Caudate nucleus (tissue), 63 donors: ENCODE measurements at places on chromosomes 5 and 9.

DNA sequence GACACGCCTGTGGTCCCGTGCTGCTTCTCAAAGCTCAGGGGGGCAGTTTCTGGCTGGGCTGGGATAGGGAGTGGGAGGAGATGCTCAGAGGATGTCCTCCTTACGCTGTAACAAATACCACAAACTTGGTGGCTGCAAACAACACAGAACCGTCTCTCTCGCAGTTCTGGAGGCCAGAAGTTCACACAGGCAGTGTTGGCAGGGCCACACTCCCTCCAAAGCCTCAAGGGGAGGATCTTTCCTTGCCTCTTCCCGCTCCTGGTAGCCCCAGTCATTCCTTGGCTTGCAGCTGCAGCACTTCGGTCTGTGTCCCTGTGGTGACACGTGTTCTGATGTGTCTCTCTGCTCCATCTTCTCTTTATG lies 10.4 kb upstream of the ORM1 start:
- DNase-seq = no peak

DNA sequence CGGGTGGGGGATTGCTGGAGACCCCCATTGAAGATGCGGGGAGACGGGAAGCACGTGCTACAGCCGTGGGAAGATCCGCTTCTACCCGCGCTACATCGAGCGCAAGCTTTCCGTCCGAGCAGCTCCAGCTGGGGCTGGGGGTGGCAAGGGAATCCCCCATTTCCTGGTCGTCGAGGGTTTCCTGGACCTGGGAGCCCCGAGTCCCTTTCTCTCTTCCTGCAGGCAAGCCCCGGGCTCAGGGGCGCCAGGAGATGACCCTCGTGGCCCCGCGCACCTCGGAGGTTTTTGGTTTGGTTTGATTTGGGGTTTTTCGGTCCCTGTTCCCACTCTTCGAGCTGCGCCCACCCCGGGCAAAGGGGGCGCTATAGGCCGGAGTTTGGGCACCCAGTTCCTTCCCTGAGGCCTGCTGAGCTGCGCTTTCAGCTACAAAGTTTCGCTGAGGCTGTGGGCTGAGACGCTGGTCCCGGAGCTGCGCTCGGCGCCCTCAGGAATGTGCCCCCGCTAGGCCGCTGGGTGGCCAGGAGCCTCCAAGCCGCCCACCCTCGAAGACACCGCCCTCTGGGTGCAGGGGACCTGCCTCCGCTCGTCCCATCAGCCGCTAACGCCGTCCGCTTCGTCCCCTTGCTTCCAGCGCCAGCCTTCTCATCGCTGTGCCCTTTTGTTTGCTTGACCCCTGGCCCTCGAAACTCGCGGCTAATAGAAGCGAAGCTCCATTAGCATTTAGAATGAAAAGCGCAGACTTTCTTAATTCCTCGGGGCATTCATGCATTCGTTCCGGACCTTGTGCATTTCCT lies 2.9 kb downstream of the NR4A3 start:
- DNase-seq = no peak

DNA sequence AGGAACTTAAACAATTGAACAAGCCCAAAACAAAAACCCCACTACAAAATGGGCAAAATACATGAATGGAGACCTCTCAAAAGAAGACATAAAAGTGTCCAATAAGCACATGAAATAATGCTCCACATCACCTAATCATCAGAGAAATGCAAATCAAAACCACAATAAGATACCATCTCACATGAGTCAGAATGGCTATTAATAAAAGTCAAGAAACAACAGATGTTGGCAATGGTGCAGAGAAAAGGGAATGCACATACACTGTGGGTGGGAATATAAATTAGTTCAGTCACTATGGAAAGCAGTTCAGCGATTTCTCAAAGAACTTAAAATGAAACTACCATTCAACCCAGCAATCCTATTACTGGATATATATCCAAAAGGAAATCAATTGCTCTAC lies 337.4 kb upstream of the GRIA1 start:
- no peak for DNase-seq

DNA sequence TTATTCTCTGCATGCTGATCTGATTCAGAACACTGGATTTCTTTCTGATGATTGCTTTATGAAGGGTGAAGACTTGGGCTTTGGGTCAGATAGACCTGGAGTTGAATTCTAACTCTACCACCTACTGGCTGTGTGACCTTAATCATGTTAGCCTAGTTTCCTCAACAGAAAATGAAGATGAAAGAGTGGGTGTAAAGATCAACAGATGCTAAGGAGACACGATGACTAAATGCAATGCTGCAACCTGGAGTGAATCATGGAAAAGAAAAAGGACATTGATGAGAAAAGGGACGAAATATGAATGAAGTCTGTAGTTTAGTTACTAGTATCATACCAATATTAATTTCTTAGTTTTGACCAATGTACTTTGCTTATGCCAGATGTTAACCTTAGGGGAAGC lies 27.8 kb upstream of the DENND1A start:
- no peak for DNase-seq

DNA sequence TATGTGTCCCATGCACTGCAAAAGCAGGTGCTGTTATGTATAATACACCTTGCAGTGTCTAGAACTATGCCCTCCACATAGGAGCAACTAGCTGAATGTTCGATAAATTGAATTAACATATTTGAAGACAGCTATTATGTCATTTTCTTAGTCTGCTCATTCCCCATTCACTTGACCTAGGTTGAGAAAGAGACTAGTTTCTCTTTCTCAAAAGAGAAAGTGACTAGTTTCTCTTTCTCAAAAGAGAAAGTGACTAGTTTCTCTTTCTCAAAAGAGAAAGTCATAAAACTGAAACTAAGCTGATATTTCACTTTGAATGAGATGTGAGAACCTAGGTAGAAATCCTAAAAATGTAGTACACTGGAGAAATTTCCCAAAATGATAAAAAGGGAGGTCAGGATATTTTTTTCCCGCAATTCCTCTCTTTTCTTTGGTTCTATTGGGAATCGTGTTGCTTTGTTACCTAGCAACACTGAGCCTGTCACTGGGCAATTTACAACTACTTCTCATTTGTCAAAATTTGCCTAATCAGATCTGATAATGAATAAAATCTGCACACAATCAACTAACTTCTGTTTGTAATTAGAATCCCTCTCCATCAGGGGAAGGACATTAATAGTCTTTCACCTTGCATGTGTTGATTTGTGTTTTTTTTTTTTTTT lies 132.0 kb upstream of the GRIA1 start:
- DNase-seq = no peak
